ENCODE measurements at places on chromosomes 6 and 20.

GRCh38 chr6:116465246-116465645 lies 4.1 kb downstream of the CALHM6 start:
- DNase-seq: no peak

DNA sequence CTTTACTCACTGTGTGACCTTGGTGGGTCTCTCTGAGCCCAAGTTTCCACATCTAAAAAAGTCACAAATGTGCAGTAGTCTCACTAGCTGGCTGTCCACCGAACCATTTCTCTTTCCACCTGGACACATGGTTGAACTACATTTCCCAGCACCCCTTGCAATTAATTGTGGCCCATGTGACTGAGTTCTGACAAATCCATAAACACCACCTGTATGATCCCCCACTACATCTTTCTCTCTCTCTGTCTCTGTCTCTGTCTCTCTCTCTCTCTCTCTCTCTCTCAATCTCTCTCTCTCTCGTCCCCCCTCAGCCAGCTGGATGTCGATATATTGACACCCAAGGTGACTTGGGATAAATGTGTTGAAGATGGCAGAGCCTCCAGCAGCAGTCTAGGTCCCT lies 42.8 kb downstream of the SNHG17 start:
- no peak for DNase-seq

DNA sequence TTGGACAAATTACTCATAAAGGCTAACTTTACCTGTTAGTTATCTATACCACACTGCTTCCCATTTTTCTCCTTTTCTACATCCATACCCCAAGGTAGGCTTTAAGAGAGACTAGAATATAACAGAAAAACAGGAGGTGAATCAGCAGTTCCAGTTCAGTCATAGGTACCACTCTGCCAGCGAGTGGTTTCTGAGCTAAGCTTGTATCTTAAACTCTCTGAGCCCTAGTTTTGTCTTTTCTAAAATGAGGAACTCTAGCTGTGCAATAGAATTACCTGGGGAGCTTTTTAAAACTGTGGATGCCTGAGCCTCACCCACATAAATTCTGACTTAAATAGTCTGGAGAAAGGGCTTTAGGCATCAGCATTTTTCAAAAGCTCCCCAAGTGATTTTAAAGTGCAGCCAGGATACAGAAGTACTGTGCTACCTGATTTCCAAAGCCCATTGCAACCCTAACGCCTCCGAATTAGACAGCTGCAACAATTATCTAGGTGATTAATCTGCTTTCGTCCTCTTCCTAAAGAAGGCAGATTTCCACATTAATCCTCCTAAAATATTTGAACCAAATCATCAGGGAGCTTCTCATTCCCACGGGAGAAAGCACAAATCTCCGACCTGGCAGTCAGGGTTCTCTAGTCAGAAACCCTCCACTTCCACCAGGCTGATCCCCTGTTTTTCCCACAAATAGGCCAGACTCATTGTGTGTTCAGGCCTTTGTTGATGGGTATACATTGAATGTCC lies 37.4 kb upstream of the RPL7L1 start:
- no peak for DNase-seq

DNA sequence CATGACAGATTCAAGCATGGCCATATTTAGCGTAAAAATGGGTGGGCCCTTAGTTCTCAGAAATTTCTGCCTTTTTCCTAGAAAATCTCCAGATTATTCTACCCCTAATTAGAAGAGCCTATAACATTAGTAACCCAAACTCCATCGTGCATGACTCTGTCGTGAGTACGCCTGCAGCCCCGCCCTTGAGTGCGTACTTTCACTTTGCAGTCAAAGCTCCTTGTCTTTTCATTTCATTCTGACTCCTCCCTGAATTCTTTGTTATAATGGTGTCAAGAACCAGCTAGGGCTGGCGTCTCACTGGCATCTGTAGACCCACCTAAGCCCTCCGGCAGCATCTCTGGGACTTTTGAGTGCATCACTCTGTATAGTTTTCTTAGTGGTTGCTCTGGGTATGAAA lies 61.7 kb upstream of the NOX3 start:
- DNase-seq: no peak

GRCh38 chr20:44911264-44911921 lies 1.5 kb downstream of the PABPC1L start:
- peak; percentile 14 for DNase-seq

GRCh38 chr6:139337830-139338229 lies 36.6 kb downstream of the CITED2 start:
- no peak for DNase-seq

GRCh38 chr20:44409132-44409600 lies 53.7 kb downstream of the HNF4A start:
- DNase-seq: no peak

DNA sequence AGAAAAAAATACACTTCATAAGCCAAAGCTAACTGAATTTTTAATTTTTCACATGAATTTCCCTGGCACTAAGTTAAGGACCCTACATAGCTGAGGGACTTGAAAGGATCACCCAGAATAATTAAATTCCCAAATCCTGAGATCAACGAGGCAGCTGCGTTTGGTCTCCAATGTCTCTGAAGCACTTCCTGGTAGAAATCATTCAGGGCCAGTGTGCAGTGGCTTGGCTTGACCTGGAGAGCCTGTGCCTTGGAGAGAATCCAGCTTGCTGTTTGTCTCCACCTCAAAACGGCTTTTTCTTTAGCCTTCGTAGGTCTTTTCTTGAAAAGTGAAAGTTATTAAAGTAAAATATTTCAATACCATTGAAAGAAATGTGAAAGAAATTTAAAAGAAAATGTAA lies 92.4 kb downstream of the SMOC2 start:
- no peak for DNase-seq

DNA sequence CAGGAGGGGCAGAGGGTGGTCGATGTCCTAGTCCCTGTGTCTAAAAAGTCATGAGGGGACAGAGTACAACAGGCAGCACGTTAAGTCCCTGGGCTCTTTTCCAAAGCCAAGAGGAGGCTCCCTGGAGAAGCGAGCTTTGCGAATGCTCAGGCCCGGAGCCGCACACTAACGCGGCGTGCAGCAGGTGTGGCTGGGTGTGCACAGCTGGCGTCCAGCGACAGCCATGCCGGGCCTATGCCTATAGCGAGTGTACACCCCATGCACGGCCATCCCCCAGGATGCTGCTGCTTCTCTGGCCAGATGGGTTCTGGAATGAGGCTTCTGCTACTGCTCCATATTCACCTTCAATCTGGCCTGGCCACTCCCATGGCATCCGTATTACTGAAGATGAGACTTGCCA lies 131.3 kb downstream of the PRND start:
- no peak for DNase-seq

- no peak for DNase-seq
These were observed 45.3 kb downstream of the NINL start for GRCh38 chr20:25539742-25540672.

DNA sequence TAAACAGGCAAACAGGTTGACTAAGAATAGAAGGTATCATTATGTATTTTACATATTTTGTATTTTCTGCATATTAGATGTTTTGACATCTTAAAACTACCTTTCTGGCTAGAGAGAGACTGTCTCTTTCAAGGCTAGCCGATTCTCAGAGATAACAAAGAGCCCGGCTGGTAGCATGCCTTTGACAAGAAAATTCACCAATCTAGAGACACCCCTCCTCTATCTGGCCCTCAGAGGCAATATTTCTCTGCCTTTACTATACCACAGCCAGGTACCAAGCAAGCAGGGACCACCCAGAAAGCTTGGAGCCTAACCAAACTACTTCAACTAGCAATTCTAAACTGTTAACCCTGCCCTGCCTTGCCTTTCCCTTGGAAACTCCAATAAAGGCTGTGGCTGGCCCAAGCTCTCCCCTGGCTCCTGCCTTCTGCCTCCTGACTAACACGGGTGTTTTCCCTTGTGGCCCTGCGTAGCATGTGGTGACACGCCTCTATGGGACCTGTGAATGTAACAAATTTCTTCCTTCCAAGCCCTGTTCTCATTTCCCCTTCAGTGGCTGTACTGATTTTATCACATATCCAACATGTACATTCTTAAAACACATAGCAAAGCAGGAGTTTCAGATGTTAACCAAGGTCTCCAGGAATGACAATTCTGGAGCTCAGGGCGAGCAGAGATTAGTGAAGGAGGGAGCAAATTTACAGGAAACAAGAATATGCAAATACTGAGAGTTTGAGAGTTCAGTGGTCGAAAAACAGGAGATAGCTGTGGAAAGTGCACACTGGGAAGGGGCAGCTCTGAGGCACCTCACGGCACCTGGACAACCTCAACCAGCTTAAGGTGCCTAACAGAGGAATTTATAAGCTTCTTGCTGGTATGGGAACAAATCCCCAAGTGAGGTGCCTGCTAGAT lies 120.8 kb downstream of the BACH2 start:
- peak; percentile 48 for DNase-seq

- no peak for DNase-seq
These were observed 21.9 kb upstream of the PLN start for GRCh38 chr6:118525913-118526780.

- no peak for DNase-seq
These were observed 162.2 kb downstream of the GJA1 start for GRCh38 chr6:121597654-121598053.

DNA sequence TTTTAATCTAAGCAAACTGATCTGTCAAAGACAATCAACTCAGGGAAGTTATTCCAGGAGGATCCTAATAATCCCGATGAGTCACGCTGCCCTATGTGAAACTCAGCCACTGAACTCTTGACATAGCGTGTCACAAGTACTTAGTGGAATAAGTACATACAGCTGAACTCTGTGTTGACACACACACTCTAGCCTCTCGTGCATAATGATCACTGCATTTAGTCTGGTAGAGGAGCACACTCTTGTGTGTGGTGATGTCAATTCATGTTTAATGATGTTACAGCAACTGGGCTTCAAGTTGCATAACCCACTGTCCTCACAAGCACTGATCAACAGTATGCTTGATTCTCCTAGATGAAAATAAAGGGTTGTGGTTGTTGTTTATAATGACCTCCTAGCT lies 148.3 kb downstream of the HACE1 start:
- DNase-seq: no peak

DNA sequence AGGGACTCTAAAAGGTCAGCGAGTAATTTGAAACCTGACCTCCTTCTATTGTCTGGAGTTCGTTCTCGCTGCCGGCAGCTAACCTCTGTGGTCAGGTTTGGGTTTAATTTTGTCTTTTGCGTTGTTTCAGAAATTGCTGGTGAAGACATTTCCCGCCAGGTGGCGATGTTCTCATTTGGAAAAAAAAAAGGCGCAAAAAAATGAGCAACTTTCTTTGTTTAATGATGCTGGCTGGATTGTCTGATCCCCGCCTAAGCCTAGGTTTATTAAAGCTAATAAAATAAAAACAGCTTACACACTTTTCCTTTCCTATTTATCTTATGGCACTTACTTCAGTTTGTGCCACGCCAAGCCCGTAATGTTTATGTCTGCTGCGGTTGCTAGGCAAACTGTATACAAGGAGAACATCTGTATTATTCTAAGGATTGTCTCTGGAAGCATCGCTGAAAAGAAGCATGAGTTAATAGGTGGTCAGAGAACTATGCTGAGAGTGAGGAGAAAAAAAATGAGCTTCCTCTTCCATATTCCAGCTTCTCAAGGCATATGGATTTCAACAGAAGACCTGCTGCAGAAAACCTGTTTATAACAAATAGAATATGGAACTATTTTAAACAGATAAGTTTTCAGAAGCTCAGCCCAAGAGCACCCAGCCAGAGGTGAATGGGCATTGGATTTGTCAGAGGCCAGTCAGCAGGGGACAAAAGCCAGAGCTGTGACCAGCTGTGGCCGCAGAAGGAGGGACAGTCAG lies 205.7 kb downstream of the DOK5 start:
- DNase-seq: no peak

DNA sequence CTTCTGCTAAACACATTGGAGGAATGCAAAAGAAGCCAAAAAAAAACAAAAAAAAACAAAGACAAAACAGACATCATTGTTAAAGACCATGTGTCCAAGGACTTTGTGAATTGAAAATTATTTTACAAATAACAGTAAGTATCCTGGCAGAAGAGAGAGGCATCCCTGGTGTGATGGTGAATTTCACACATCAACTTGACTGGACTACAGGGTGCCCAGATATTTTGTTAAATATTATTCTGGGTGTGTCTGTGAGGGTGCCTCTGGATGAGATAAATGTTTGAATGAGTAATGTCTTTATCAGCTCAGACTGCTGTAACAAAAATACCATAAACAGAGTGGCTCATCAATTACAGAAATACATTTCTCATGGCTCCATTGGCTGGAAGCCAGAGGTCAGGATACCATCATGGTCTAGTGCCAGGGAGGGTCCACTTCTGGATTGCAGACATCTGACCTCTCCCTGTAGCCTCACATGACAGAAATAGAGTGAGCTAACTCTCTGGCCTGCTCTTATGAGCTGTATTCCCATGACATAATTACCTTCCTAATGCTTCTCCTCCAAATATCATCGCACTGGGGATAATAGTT lies 12.2 kb upstream of the C6orf118 start:
- DNase-seq: no peak

DNA sequence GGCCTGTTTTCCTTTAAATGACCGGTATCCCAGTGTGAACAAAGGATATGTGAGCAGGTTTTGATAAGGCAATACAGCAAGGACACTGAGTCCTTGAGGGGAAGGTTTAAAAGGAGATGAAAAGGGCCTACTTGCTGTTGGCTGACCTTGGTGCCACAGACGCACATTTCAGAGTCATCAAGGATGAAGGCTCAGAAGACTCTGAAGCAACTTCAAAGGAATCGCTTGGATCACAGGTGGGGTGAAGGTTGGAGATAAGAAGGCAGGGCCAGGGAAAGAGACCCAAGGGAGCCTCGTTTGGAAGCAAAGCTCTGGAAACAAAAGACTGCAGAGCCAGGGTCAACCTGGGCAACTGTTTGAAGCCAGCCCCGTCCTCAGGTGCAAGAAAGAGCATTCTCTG lies 30.1 kb upstream of the PNPLA1 start:
- no peak for DNase-seq

DNA sequence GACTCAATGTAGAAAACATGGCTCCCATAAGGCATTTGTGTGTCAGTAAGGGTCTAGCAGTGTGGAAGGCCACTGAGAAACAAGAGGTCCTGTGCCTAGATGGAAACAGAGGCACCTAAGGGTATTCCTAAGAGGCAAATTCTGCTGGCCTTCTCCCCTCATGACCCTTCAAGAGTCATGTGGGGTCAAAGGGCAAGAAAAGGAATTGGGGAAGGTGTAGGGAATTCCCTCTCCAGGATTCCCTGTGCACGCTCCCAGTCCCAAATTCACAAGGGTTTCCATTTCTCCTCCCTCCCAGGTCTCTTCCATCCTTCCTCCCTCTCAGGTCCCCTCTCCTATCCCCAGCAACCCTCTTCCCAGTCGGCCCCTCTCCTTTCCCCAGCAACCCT lies 568 bp downstream of the AGPAT1 start:
- DNase-seq: no peak

- DNase-seq: no peak
These were observed 40.1 kb downstream of the ILRUN start for GRCh38 chr6:34656378-34657036.

DNA sequence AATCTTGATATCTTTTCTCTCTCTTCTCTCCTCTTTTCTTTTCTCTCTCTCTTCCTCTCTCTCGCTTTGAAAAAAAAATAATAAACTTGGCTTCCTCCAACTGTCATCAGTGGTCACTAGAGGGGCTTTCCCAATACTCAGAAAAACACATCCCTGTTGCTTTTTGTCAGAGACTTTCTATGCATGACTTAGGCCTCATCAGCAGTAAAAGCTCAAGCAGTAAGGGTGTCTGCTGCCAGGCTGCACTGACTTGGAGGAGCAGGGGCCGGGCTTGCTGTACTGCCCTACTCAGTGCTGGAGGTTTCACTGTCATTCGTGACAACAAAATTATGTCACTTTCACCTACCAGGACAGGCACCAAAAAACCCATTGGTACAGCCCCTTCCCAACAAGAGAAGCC lies 272.0 kb downstream of the ADGB start:
- no peak for DNase-seq
